ENCODE measurements at places on chromosomes 1 and 21.

- DNase-seq, result no peak
Measured at GRCh38 chr1:241533326-241534115, 1.3 kb downstream of the KMO start.

DNA sequence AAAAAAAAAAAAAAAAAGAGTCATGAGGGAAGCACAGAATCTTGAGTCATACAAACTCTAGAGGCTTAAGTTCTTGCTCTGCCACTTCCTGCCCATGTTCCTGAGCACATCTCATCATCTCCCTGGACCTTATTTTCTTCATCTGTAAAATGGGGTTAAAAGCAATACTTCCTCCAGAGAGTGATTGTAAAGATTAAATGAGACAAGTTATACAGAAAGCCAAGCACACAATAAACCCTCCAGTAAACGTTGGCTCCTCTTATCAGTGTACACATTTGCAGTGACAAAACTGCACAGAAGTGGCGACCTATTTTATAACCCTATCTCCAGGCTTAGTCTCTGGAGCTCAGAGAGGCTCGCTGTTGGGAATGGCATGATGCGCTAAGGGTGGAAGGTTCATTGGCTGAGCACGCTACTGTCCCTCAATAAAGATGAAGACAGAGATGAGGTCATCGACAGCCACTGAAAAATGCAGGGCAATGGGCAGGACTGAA is 82.1 kb downstream of the RRAGC start:
- no peak for DNase-seq

DNA sequence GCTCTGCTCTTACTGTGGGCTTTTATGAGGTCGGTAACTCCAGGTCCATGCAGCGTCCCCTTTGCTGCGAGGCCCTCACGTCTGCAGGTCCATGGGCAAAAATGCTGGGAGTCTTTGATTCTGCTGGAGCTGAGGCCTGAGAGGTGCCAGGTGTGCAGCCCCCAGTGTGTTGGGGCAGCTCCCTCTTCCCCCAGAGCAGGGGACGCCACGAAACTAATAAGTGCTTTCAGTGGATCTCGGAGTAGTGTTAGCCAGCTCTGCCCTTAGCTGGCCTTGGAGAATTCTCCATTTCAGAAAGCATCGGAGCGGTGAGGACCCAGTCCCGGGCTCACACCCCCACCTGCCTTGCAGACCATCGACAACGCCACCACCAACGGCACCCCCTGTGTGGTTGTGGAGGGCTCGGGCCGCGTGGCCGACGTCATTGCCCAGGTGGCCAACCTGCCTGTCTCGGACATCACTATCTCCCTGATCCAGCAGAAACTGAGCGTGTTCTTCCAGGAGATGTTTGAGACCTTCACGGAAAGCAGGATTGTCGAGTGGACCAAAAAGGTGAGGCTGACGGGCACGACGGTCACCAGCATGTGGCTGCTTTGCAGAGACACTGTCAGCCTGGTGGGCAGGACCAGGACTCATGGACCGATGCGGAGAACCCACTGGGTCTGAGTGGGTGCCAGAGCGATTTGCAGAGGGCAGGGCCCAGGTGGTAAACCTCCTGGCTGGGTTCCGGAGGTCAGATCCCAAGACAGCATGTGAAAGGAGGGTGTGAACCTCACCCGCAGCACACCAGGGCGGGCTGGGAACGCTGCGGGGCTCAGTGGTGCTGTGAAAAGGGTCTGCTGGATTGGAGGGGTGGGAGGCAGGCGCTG is 25.5 kb downstream of the TRPM2 start:
- DNase-seq, result no peak

- DNase-seq, result no peak
Measured at GRCh38 chr1:188941986-188942385, 1535.7 kb downstream of the BRINP3 start.

- no peak for DNase-seq
Measured at GRCh38 chr1:92804721-92805201, 19.9 kb upstream of the EVI5 start.

DNA sequence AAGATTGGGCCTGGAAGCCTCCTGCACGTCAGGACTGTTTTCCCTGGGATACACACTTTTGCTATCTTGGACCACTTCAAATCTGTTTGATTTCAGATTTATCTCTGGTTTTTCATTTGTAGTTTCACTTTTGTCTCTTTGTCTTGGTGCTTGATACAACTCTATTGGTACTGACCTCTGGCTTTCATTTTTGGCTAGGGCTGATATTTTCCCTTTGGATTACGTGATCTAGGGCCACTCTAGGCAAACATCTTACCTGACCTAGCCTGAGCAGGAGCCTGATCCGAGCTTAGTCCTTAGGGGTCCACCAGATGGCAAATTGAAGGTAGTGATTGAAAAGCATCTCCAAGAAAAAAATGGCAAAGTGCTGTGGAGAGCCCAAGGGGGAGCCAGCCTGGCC is 39.6 kb downstream of the ZBTB18 start:
- no peak for DNase-seq

GRCh38 chr1:225454733-225455132 is 26.9 kb upstream of the LBR start:
- DNase-seq, result no peak

GRCh38 chr1:36913484-36914060 is 120.7 kb downstream of the GRIK3 start:
- no peak for DNase-seq

DNA sequence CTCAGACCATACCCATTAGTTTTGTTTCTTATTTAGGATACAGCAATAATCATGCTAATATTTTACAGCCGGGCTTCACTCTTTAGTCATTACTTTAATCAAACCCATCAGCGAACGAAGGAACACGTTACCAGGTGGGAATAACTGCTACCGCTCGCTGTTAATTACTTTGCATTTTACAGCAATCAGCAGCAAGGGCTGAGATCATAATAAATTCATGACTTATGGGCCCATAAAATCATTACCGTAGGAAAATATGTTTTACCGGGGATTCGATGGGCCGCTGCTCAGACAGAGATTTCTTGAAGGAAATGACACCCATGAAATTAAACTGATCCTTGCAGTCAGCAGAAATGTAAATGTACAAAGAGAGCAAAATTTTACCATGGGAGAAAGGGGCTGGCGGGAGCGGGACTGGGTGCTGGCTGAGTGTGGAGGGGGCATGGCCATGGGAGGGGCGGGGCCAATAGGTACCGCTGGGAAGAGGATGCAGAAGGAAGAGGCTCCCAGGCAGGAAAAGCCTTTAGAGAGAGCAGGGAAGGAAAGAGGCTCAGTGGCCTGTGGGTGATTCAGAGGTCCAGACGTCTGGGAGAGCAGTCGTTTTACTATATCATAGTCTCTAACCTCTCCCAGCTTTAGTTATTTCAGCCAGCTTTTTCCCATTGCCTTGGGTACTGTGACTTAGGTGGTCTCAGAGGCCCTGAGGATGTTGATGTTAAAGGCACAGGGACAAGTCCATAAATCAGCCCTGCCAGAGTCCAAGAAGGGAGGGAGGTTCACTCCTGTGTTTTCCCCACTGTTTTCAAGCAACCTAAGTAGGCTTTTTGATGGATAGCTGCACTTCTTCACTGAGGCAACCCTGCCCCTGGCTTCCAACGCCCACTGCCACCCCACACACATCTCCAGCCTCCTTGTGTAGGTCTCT is 258.9 kb downstream of the SEC16B start:
- DNase-seq, result no peak

- DNase-seq, result peak; percentile 3
Measured at GRCh38 chr1:209029737-209030136, 553.8 kb upstream of the CAMK1G start.

GRCh38 chr1:77281491-77282186 is at the start of gene AK5:
AK5 (plus strand) TSS chr1:77282019; CDS start chr1:77282314, 295 bp downstream.
- DNase-seq, result peak; percentile 21

- no peak for DNase-seq
Measured at GRCh38 chr1:228360533-228361313, 45.9 kb downstream of the TRIM11 start.

DNA sequence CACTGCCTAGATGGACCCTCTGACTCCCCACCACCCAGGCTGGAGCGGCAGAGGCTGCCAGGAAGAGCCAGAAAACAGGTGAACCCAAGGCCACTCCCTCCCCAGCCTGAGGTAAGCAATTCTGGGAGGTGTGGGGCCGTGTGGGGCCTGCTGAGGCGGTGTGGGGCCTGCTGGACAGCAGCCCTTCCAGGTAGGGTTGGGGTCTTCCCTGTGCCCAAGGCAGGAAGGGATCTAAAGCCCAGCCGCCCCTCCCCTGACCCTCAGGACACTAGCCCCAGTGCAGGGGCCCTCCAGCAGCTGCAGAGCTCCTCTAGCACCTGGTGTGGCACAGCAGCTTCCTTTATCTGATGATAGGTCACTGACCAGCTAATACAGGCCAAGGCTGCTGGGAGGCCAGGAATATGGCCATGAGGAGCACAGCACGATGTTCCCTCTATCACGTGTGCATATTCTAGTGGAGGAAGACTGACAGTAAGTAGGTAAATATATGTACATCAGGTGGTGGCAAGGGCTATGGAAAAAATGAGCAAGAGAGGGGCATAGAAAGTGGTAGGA is 86.9 kb downstream of the IER5 start:
- no peak for DNase-seq

DNA sequence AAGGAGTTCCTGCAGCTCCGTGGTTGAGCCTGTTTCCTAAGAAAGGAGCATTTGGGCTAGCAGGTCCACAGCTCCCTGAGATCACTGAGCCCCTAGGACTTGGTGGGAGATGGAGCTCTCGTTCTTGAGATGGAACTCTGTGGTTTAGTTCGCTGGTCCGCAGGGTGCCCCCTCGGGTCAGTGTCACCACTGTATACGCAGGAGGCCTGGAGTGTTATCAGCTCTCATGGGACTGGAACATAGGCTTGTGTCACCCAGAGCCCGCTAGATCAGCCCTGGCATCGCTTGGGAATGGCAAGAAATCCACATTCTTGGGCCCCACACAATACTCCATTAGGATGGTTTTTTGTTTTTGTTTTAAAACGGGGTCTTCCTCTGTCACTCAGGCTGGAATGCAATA is 3.6 kb downstream of the SNAP47 start:
- DNase-seq, result no peak

DNA sequence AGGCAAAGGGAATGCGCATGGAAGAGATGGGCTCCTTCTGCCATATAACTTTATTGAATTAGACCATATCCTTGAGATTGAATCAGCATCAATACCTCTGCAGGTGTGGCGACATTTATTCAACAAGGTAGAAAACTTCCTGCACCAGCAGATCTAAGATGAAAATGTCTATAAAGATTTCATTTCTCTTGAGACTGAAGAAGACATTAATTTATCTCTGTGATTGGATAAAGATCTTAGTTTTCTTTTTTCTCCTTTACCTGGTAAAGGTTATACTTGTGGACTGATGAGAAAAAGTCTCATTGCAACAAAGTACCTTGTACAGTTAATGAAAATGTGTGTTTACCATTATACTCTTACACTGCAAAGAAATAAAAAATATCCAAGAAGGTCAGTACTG is at the start of gene OR2T8:
TSS of gene OR2T8 (plus strand) at position 301 of the 400 bp plus-strand sequence. CDS start 766 bp downstream, outside the sequence.
- DNase-seq, result no peak

DNA sequence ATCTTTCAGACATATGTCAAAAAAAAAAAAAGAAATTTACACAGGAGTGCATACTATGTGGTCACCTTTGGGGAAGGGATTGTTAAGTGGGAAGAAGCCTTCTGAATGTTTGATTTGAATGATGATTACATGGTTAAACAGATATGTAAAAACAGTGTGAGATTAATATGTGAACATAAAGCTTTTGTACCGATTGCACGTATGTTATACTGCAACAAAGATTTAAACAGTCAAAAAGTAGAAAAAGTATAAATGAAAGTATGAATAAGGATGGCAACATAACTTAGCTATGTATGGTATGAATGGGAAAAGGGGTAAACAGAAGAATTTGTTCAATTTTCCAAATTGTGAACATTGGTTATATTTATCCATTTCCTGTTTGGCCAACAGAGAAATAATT is 10.0 kb upstream of the PLPP3 start:
- DNase-seq, result no peak

GRCh38 chr1:84078108-84078841 is 65.8 kb upstream of the PRKACB start:
- peak; percentile 50 for DNase-seq

- DNase-seq, result no peak
Measured at GRCh38 chr1:109969907-109970306, 14.7 kb upstream of the AHCYL1 start.

- DNase-seq, result no peak
Measured at GRCh38 chr21:27268290-27268689, 301.4 kb upstream of the ADAMTS5 start.

GRCh38 chr1:70727886-70728489 is 316.9 kb downstream of the CTH start:
- DNase-seq, result no peak

GRCh38 chr1:65050735-65051134 is 84.4 kb upstream of the JAK1 start:
- DNase-seq, result no peak

DNA sequence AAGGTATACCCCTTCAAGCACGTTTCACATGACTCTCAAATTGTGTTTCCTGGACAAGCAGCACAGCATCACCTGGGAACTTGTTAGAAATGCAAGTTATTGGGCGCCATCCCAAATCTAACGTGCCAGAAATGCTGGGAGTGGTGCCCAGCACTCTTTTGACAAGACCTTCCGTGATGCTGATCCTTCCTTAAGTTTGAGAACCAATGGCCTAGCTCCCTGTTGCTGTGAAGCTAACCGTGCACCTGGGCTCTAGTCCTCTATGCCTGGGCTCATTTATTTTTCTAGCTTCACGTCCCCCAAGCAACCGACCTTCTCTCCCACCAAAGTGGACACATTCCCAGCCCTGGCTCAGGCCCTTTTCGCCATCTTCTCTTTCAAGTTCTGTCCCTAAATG is 4.3 kb downstream of the BEST4 start:
- no peak for DNase-seq

DNA sequence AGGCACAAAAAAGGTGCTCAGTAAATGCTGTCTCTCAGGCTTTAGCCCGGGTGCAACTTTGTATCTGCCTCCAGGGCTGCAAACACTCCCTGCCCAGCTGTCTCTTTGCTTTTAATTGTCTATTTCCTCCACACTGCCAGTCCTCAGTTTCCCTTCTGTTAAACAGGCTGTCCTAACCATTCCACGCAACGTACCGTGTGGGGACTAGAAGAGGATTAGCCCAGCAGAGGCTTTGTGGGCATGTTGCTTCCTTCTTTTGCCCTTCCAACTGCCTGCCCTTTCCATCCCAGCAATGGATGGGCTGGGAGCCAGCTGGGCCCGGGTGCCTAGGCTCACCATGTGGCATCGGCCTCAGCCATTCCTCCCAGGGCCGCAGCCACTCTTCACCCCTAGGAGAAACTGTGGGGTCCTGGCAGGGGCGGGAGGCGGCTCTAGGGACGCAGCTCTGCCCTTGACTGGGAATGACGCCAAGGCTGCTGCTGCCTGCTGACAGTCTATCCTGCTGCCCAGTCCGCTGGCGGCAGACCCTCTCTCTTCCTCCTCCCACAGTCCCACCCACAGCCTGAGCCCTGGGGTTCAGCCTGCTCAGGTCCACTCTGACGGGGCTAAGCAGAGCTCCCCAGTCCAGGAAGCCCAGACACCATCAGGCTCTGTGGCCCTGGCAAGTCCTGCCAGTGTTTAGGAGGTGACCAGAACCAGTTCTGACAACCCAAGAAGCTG is 40.6 kb upstream of the LRP8 start:
- peak; percentile 19 for DNase-seq

GRCh38 chr1:72064196-72065075 is 217.9 kb downstream of the NEGR1 start:
- DNase-seq, result no peak

- no peak for DNase-seq
Measured at GRCh38 chr21:18147678-18148077, 97.0 kb upstream of the CHODL start.

- DNase-seq, result no peak
Measured at GRCh38 chr1:205122489-205122882, 708 bp upstream of the RBBP5 start.
